ENCODE measurements at places on chromosomes 6 and 20.

GRCh38 chr20:47031004-47031403 is 136.4 kb downstream of the EYA2 start:
- ATAC-seq, result no peak

DNA sequence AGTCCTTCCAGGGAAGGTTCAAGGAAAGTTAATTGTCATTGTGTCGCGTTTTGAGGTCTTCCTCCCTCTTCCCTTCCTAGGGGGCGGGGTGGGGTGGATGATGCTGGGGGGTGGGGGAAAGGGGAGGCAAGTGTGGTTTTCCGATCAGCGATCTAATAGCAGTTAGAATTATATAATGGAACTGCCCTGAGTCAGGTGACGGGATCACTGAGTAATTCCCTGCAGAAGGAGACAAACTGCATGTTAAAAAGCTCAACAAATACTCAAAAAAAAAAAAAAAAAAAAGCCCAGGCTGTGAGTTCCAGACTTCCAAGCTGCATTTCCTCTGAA is 240.4 kb downstream of the PHACTR1 start:
- ATAC-seq, result no peak

DNA sequence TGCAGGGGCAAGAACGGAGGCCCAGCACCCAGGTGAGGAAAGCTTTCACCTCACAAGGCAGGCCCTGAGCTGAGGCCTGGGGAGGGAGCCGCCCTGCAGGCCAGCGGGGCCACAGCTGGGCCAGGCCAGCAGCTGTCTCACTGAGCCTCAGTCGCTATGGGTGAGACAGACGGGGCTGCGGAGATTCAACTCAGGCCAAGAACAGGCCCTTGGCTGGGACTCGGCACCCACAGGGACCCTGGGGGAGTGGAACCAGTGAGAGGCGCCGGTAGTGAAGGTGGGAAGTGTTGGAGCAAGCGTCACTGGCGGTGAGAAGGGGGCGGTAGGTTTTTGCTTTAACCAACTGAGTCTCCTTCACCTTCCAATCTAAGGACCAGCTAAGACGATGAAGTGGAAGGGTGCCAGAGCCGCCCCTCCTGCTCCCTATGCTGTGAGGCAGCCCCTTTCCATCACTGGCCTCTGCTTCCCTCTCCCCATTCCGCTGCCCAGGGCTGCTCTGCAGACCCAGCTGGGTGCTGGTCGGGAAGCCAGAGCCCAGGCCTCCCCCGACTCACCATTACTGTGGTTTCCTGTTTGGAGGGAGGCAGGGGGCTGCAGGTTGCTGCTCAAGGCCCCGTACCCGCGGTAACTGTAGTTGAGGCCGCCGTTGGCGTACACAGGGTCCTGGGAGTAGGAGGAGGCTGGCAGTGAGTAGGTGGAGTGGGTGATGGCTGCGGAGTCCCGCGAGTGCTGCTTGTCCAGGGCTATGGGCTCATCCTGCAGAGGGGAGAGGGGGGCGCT is 93.7 kb downstream of the ASXL1 start:
- ATAC-seq, result no peak

DNA sequence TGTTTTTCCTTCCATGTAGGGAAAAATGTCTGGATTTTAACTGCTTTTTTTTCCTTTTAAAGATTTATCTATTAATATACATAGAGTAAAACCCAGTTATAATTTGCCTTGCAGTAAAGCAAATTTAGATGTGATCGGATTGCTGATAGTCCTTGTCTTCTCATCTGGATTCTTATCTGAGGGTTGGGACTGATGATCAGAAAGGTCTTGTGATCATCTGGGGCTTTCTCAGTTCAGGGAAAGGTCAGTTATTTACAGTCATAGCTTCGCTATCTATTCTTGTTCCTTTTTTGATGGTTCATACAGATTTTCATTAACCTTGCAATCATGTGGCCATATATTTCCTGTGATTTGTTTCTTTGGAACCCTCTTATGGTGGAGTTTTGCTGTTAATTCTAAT is 63.8 kb upstream of the CLDN20 start:
- ATAC-seq, result peak; percentile 72

DNA sequence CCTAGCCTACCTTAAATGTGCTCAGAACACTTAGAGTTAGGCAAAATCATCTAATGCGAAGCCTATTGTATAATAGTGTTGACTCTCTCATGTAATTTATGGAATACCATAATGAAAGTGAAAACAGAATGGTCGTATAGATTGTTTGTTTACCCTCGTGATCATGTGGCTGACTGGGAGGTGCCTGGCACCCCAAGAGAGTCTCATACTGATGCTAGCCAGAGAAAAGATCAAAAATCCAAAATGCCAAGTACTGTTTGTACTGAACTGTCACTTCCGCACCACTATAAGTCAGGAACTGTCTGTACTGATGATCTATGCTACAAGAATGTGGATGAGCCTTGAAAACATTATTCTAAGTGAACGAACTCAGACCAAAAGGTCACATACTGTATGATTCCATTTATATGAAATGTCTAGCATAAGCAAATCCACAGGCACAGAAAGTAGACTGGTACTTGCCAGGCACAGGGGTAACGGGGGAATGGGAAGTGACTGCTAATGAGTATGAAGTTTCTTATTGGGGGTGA is 22.4 kb downstream of the ZMYND8 start:
- no peak for ATAC-seq

DNA sequence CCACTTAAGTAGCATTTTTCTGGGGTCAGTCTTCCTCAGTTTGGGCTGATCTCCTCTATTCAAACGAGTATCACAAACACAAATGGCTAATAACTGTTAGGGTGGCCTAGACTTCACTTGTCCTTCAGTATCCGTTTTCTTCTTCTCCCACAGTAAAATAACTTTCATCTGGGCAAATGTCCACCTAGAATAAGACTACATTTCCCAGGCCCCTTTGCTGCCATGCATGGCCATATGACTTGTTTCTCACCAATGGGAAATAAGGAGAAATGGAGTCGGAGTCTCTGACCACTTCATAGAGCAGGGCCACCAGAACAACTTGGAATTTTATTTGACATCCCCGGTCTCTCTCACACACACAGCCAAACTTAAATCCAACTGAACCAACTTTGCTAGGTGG is 51.4 kb downstream of the SULF2 start:
- ATAC-seq, result no peak

- no peak for ATAC-seq
Observed at GRCh38 chr6:16961577-16961976, 140.3 kb upstream of the STMND1 start.

DNA sequence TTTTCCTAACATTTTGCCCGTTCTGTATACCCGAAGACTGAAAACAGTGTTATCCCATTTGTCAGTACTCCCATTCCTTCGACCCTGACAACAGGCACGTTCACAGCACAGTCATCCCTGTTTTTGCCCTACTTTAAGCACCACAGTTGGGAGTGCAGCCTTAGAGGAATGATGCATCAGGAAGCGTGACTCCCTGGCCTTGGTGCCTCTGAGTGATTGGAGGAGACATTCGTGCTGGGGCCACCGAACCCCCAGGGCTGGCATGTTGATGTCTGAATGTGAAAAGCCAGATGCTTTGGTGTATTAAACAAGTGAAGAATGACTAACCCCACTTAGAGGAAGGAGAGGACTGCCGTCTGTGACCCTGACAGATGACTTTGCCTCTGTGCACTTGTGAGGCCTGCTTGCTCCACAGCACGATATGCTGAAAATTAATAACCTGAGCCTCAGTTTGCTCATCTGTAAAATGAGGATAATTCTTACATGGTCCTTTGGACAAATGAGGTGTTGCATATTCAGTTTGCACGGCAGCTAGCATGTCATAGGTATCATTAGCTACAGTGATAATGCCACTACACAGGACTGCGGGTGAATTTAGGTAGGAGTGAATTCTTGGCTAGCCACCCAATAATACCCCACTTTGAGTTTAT is 36.0 kb downstream of the STK35 start:
- ATAC-seq, result no peak

- no peak for ATAC-seq
Observed at GRCh38 chr6:139378882-139379341, 4.5 kb upstream of the CITED2 start.
